Muscle of arm (tissue), 14 donors: ENCODE measurements at places on chromosomes 12 and 14. TPM values are rescaled to one million over a fixed set of nuclear protein-coding genes. Genes with fewer than 3 reads are reported as not detected.

Gene NRIP2
- not detected for polyA plus RNA-seq

Gene CD27
- 1.2 TPM for polyA plus RNA-seq

Gene SLC38A4
- polyA plus RNA-seq = 5.7 TPM

Gene CKB
- 171 TPM for polyA plus RNA-seq

Gene AMDHD1
- 0.21 TPM for polyA plus RNA-seq

Gene EPS8
- not detected for polyA plus RNA-seq

Gene WNT1
- not detected for polyA plus RNA-seq

Gene CCDC177
- polyA plus RNA-seq = not detected

Gene SYNJ2BP
- 35.5 TPM for polyA plus RNA-seq

Gene ZBTB42
- polyA plus RNA-seq = 8.3 TPM

Gene RPS6KA5
- polyA plus RNA-seq = 8.4 TPM
